ENCODE measurements at places on chromosomes 1 and 21. TPM values are rescaled to one million over a fixed set of nuclear protein-coding genes. Genes with fewer than 3 reads are reported as not detected.
A peak's percentile ranks its signal among the peaks of the same experiment; 100 is the strongest.

The CRYAA gene
- not detected for total RNA-seq

The TRPM2 gene
- 3.3 TPM for total RNA-seq

The LCA5L gene
- total RNA-seq = 0.98 TPM

The SPRR4 gene
- total RNA-seq = not detected

The FHAD1 gene
- 1.3 TPM for total RNA-seq

The CCDC27 gene
- not detected for total RNA-seq

DNA sequence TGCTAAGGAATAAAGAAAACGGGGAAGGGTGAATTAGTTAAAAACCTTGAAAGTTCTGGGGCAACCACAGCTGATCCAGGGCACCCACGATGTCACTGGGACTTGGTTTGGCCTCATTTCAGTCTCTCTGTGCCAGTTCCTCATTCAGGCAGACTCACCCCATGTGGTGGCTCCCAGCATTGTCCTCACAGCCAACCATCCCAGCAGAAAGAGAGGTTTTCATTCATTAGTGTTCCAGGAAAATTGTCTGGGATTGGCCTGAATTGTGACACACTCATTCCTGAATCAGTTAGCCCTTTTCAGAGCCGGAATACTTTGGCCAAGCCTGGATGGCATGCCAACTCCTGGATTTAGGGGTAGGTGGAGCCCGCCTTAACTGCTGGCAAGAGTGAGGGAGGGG, 367.7 kb downstream of the PRDM2 start:
- no peak for DNase-seq

DNA sequence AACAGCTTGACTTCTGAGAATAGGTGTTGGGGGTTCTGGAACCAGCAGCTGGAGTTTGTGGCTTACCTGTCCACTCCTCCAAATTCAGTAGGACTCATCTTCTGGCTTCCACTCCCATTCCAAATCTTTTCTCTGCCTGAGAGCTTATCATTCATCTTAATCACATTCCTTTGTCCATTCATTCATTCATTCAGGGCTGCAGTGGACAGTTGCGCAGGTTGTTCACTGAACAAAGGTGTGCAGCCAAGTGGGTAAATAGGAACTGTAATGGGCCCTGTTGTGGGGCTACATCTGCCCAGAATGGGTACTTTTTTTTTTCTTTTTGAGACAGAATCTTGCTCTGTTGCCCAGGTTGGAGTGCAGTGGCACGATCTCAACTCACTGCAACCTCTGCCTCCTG, 3.4 kb upstream of the HSPG2 start:
- no peak for DNase-seq

DNA sequence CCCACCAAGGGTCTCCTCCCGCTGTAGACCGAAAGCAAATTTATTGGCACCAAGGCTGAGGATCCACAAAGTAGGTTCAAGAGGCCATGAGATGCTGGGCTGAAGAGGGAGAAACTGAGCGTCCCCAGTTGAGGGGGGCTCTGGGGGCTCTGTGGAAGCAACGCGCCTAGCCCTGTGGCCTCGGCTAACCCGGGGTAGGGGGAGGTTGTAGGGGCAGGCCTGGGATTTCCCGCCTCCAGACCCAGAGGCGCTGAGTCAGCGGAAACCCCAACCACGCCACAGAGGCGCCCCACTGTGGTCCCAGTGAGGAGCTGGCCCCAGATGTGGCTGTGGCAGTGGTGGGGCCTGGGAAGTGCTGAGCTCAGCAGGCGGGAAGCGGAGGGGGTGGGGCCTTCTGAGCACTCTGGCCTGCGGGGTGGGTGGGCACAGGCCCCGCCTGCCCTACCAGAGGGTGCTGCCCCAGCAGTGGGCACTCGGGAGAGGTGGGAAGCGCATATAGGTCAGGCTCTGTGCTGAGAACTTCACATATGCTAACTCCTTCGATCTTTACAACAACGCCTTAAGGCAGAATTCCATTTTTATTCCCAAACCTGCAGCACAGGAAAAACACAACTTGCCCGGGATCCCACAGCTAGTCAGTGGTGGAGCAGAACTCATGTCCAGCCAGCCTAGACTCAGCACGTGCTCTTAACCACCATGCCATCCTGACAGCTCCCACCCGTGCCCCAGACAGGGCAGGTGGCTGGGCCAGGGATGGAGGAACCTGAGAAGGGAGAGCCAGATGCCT, 1.5 kb upstream of the COL16A1 start:
- peak; percentile 67 for DNase-seq

GRCh38 chr1:29519108-29519787, 282.9 kb downstream of the PTPRU start:
- no peak for DNase-seq

GRCh38 chr21:31406510-31406909, 62.4 kb upstream of the TIAM1 start:
- no peak for DNase-seq

- DNase-seq = no peak
Observed at GRCh38 chr1:23237508-23237907, 20.2 kb upstream of the HTR1D start.

DNA sequence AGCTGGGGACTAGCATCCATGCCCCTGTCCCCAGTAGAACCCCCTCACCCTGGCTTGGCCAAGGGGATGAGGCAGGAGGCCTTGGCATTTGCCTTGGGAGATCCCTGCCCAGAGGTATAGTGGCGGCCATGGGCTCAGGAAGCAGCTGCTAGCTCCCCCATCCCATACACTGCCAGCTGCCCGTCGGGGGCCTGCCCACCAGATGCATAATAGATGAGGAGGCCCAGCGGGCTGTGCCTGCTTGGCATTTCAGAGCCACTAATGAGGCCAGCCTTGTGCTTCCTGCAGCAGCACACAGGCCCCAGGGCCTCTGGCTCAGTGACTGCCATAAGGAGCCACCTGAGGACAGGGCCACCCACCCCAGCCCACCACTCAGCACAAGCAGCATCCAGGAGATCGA, 23.6 kb downstream of the RAP1GAP start:
- no peak for DNase-seq

DNA sequence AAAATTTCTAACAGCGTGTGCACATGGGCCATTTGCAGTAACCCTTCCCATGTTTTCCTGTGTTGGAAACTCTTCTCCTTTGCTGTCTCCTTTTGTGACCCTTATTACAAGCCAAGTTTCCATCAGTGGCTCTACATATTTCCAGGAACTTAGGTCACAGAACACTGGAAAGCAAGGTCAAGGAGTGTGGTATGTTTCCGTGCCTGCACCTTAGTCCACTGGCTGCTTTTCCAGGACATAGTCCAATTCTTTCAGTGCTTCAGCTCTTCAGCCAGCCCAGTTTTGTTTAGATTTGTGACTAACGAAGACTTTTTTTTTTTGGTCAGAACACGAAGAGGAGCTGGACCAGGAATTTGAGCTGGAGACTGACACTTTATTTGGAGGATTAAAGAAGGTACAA, 33.8 kb downstream of the HHAT start:
- no peak for DNase-seq

DNA sequence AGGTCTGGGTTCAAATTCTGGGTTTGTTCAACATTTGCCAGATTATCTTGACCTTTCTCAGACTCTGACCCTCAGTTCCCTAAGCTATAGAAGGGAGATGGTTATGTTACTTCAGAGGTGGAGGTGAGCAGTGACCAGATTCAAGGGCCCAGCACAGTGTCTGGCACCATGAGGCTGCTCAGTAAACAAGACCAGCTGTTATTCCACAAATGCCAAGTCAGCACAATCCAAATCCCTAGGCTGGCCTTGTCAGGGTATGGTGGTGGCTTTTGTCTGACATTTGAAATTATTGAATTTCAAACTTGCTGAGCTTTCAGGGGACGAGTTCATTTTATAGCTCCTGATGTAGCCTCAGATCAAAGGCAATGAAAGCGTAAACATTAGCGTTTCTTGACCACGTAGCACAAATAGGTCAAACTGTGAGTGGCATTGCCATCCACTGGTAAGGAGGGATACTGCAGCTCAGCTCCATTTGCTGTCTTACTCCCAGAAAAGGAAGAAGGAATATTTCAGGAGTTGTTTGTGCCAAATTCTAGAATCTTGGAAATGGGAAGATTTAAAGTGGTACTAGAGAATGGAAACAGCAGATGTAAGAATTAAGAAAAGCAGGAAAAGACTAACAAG, 94.3 kb upstream of the EDN2 start:
- no peak for DNase-seq

GRCh38 chr1:7826363-7826762, 26.5 kb downstream of the UTS2 start:
- no peak for DNase-seq

GRCh38 chr21:44805226-44805625, 3.6 kb upstream of the UBE2G2 start:
- DNase-seq = no peak

GRCh38 chr1:207959141-207959825, 48.4 kb upstream of the CD34 start:
- DNase-seq = peak; percentile 58

- no peak for DNase-seq
Observed at GRCh38 chr1:173532237-173532636, 55.1 kb downstream of the PRDX6 start.

GRCh38 chr1:181152892-181153633, 64.6 kb downstream of the IER5 start:
- DNase-seq = peak; percentile 80

DNA sequence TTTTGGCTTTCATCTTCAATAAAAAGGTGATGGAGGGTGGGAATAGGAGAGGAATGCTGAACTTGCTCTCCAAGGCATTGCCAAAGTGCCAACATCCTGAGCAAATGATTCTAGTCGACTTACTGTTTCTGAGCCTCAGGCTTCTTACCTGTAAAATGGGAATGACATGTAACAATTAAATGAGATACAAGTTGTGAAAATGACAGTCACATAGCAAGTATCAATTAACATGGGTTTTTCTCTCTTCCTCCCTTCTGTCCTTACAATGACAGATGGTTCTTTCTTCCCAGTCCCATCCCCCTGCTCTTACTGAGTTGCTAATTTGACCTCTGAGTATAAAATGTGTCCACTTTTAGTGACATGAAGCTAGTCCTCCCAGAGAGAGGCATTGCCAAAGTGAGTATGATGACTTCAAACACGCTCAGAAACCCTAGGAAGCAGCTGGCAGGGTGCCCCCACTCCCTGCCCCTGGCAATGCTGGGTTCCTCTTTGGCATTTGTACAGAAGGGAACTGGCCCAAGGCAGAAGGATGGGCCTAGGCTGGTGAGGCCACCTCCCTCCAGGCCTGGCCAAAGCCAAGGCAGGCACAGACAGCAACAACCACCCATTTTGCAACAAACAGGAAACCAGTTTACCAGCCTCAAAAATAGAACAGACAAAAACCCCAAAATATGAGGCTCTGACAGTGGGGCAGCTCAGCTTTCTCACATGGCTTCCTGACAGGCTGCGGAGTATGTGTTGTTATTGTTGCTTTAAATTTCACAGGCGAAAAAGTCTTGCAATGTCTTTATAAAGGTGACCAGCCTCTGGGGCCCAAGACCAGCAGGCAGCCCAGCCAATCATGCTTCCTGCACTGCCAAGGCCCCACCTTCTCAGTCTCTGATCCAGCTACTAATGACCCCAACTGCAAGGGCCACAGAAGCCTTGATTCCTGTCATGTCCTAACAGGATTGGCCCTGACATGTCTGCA, 115.9 kb downstream of the HIVEP3 start:
- no peak for DNase-seq

DNA sequence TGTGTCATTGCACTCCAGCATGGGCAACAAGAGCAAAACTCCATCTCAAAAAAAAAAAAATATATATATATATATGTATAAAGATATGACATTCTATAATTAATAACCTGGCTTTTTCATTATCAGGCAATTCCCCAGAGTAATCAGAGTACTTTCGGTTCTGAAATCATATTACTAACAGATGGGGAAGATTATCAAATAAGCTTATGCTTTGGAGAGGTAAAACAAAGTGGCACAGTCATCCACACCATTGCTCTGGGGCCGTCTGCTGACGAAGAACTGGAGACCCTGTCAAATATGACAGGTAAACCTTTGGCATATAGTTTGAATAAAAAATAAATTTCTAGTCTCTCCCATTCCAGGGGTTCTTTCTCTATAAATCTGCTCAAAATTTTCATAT, 58.5 kb upstream of the SH3GLB1 start:
- no peak for DNase-seq

GRCh38 chr1:244076740-244077139, 25.7 kb downstream of the ZBTB18 start:
- no peak for DNase-seq

- DNase-seq = no peak
Observed at GRCh38 chr1:164638492-164639202, 79.7 kb downstream of the PBX1 start.
